CD8-positive, alpha-beta T cell (primary cell): ENCODE measurements at places on chromosomes 7 and 10. TPM values are rescaled to one million over a fixed set of nuclear protein-coding genes. Genes with fewer than 3 reads are reported as not detected.

DNA sequence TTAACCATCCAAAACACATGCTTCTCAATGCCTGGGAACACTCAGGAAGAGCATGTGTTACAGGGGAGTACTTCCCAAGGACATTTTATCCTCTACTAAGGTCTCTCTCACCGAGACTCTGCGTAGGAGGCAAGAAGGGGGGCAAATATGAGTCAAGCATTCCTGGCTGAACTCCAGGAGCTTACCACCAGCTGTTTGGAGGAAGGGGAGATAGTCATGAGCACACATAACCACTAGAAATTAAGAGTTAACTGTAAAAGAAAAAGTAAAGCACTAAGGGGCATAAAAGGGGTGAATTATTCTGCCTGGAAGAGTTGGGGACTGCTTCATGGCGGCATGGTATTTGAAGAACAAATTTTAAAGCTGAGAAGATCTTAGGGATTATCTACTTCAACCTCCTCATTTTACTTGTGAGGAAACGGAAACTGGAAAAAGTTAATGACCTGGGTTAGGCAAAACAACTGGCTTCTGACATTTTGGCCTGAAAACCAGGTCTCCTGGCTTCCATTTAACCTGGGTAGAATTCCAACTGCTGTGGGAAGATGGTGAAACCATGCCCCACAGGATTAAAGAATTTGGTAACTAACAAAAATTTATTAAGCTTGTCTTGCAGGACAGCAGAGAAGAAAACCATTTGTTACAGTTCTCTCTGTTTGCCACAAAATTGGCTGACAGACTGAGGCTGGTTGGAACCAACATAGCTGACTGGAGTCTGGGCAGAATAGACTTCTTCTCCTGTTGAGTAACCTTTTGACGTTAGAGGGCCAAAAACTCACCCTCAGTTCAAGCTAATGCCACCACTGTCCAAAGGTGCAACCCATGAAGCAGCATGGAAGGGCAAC lies 85.5 kb downstream of the SLC25A13 start:
- DNase-seq = no peak

The LSM5 gene
- 38.6 TPM for total RNA-seq

The EVX1 gene
- not detected for total RNA-seq

The HYCC1 gene
- total RNA-seq = 10.7 TPM

The LIPN gene
- total RNA-seq = not detected
